NCI-H2029 treated with DMSO at 0.1 percent for 48 hours (cell line): ENCODE measurements at places on chromosomes 16 and 17.

- DNase-seq, result no peak
These were observed at the start of gene SPG7 for GRCh38 chr16:89507834-89508590. TSS of gene SPG7 (plus strand) at chr16:89508403. CDS start at chr16:89508418, 15 bp downstream.

- no peak for DNase-seq
These were observed 109.9 kb downstream of the VPS53 start for GRCh38 chr17:604765-605164.

- DNase-seq, result no peak
These were observed 145.6 kb downstream of the ANKFN1 start for GRCh38 chr17:56298846-56299245.

- DNase-seq, result no peak
These were observed 137.7 kb downstream of the RPTOR start for GRCh38 chr17:80682372-80682771.

DNA sequence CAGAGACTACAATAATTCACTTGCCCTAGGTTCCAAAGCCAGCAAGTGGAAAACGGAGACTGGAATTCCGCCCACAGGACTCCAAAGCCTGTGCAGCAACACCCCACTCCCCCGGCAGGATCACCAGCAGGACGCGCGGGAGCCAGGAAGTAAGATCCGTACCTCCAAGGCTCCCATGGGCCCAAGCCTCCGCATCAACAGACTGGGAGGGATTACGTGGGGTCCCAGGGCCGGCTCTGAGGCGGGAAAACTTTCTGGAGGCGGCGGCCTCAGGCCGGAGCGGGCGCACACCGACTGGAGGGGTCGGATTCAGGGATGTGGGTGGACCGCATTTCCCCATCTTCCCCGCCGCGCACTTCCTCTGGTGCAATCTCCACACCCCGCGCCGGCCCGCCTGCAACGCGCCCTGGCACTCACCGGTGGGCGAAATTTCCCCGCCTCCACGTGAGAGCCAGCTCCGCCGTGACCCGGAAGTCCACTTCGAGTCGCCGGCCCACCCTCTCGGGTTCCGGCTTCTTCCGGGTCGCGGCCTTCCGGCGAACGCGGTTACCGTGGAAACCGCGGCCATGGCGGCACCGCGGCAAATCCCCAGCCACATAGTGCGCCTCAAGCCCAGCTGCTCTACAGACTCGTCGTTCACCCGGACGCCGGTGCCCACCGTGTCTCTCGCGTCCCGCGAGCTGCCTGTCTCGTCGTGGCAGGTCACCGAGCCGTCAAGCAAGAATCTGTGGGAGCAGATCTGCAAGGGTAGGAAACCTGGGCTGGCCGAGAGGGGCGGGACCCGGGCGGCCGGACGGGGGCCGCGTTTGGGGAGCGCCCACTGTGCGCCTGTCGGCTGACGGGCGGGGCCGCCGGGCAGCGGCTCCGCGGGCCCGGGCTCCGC lies at the start of the genes IQCK and KNOP1:
IQCK (plus strand) TSS at position 531 of the 883 bp plus-strand sequence; CDS start at position 567, 36 bp downstream.
KNOP1 (minus strand) TSS at position 487 of the 883 bp plus-strand sequence. CDS start 3,192 bp downstream, outside the sequence.
- DNase-seq, result peak; percentile 51

GRCh38 chr17:79739148-79740062 lies 8.7 kb downstream of the ENPP7 start:
- no peak for DNase-seq
